Midbrain (tissue), 1 donor: ENCODE measurements at places on chromosomes 5 and 9.

DNA sequence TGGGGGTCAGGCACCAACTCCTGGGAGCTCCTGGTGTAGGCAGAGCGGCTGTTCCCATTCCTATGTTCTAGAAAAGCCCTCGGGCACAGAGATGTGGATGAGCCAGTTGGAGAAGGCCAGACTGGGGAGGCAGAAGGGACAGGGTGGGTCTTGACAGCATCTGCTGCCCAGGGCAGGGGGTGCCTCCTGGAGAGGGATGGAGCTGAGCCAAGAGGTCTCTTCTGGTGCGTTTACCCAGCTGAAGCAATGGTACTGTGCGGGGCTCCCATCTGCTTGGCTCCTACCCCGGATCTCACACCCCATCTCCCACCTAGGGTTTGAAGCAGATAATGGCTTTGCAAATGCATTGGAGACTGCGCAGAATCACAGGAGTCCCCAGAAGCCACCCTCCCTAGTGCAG, 41.3 kb downstream of the SHB start:
- DNase-seq: no peak

DNA sequence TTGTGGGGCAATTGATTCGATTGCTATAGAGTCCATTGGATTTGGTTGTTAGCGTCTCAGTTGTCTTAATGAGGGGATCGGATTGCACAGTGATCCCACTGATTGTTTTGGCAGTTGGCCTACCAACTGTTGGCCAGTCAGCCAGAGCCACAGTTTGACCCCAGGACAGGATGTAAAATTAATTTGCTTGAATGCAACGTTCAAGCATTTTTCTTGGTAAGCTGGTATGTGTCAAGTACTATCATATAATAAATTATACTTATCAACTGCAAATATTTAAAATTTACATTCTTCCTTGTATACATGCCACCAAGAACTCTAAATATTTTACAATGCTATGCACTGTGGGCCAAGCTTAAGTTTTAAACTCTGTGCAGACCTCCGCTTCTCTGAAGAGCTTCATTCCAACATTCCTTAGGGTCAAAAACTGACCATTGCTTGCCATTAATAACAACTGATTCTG, 80.4 kb upstream of the OSMR start:
- DNase-seq: no peak

- DNase-seq: no peak
Observed at GRCh38 chr9:115642285-115642684, 511.3 kb upstream of the PAPPA start.

GRCh38 chr5:73640861-73641320, 14.9 kb downstream of the ARHGEF28 start:
- DNase-seq: no peak
